Left cardiac atrium (tissue), 4 donors: ENCODE measurements at places on chromosomes 11 and 22. TPM values are rescaled to one million over a fixed set of nuclear protein-coding genes. Genes with fewer than 3 reads are reported as not detected.

DNA sequence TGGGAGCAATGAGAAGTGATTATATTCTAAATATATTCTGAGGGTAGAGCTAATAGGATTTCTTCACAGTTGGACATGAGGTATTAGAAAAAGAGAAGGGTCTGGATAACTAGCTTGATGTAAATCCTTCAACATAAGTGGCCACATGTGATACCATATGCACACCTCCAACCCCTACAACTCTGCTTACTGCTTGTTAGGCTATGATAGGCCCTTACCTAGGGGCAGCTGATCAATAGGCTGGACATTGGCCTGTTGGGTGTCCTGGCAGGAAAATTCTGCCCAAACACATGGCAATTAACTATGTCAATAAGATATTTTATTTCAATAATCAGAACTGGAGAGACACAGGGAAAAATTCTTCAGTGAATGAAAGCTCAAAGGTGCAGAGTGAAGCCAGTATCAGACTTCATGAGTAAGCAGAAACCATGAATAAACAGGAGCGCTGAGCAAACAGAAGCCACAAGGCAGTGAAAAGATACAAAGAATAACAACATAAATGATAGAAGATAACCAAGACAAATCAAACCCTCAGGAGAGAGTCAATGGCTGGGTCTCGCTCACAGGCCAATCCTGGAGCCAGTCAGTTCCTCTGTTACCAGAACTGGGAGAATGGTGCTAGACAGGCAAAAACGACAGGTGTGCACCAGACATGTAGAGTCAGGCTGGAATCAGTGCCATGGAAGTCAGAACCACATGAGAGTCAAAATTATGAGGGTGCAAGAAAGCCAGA lies 46.3 kb upstream of the PSMA1 start:
- DNase-seq, result no peak

GRCh38 chr22:35133702-35134380 lies 67.9 kb downstream of the ISX start:
- DNase-seq, result no peak

Gene C22orf31
- not detected for total RNA-seq

- DNase-seq, result no peak
Measured at GRCh38 chr11:88131764-88132470, 43.3 kb downstream of the RAB38 start.

- DNase-seq, result peak; percentile 51
Measured at GRCh38 chr11:16925561-16926065, 88.6 kb downstream of the PLEKHA7 start.

Gene UBE4A
- total RNA-seq, result 32.9 TPM
